ENCODE measurements at places on chromosomes 4 and X. TPM values are rescaled to one million over a fixed set of nuclear protein-coding genes. Genes with fewer than 3 reads are reported as not detected.

GRCh38 chr4:108477527-108478108 lies 142.8 kb upstream of the RPL34 start:
- DNase-seq: no peak

DNA sequence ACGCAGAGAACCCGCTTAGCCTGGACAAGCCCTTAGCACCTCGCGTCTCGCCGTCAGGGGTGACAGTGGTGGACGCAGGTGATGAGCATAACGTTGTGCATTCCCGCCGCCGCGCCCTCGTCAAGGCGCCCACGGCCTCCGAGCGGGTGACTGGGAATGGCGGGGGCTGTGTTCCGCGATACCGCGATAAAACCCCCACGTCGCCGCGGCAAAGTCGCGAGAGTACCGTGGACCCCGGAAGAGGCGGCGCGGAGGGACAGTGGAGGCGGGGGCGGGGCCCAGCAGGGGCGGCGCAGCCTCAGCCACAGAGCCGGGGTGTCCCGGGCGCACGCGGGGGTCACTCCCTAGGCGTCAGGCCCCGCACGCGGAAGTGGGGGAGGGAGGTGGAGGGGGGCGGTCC lies 53.8 kb downstream of the ZFYVE28 start:
- DNase-seq: peak; percentile 64

The ZNF711 gene
- polyA plus RNA-seq: 1.2 TPM

The ATOH1 gene
- polyA plus RNA-seq: not detected

- peak; percentile 58 for DNase-seq
Observed at GRCh38 chrX:96685210-96686099, 813 bp downstream of the DIAPH2 start.

DNA sequence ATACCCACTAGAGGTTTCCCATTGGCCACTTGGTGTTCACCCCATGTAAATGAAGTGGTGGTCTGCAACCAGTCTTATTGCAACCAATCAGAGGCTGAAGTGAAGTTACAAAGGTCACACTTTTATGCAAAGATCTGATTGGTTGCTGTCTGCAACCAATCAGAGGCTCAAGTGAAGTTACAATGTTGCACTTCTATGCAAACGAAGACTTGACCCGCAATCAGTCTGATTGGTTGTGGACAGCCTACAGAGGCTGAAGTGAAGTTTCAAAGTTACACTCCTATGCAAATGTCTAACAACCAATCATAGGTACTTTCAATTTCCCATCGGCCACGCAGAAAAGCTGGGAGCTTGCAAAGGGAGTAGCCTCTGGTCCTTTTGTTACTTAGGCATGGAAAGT lies 22.3 kb upstream of the XPNPEP2 start:
- no peak for DNase-seq

DNA sequence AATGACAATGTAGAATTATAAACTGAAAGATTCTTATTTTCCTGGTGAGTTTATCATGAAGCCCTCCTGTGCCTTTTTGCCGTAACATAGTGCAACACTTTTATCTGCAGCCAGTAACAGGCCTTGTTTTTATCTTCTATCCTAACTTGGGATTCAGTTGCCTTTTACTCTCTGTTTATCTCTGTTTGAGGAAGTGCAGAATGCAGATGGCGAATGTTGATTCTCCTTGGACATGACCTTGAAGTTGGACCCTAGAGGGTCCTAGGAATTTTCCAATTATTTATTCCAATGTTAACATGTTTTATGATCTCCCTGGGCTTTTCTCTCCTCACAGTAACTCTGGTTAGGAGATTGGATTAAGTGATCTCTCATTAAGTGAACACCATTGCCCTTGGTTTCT lies 165.0 kb downstream of the FMR1NB start:
- DNase-seq: no peak

The CT45A3 gene
- not detected for polyA plus RNA-seq

DNA sequence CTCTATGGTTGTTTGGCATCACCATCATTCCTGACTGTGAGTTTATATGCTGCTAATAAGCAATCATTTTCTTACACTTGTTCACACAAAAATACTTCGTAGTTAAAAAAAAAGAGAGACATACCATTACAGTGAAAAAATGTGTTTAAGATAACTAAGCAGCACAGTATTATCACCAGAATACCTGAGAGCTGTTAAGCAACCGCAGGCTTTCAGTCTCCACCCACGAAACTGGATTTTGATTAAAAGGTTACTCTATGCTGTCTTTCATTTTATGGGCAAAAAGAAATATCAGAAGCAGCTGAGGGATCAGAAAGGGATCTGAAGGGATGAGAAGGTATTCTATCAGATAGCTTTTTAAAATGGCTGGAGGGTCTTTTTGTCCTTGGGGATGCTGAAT lies 148.3 kb downstream of the NEK1 start:
- DNase-seq: no peak

The CXCL3 gene
- 77.7 TPM for polyA plus RNA-seq

DNA sequence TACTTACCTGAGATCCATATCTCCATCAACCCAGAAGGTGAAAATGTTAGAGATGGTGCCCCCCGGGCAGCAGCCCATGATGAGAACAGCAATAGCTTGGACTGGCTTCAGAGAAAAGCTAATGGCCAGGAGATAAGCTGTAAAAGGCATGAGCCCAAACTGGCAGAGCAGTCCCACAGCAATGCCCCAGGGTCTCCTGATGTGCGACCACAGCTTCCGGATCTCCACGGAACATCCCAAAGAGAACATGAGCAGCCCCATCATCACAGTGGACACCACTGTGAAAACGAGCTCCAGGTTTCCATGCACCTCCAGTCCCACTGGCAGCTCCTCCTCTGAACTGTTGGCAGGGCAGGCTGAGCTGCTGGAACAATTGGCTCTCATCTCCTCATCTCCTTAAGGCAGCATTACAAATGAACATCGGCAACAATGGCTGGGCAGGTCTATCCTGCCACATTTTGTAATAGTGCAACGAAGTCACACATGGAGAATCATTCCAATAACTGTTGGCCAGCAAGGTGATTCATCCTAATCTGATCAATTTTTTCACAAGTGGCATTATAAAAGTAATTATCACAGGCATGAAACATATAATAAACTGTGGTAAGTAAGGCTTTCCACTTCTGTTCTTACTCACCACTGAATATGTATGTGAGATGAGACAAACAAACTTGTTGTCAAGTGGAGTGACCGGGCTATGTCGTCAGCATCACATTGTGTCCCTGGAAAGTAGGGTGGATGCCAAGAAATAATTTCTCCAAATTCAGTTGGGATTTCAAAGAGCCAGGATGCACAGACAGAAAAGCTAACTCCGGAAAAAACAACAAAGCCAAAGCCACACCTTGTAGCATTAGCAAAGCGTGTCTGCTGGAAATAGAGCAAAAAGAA lies at the start of gene SLC10A6:
TSS of gene SLC10A6 (minus strand) at position 653 of the 888 bp plus-strand sequence. CDS start at position 384, 269 bp downstream.
- DNase-seq: no peak

GRCh38 chrX:7389576-7389975 lies 241.6 kb upstream of the PUDP start:
- DNase-seq: no peak

- DNase-seq: peak; percentile 70
Observed at GRCh38 chr4:113049421-113050370, at the start of gene ANK2. TSS of gene ANK2 (plus strand) at chr4:113049653. CDS start at chr4:113049729, 76 bp downstream.

GRCh38 chr4:102219129-102219528 lies 126.2 kb downstream of the SLC39A8 start:
- no peak for DNase-seq

DNA sequence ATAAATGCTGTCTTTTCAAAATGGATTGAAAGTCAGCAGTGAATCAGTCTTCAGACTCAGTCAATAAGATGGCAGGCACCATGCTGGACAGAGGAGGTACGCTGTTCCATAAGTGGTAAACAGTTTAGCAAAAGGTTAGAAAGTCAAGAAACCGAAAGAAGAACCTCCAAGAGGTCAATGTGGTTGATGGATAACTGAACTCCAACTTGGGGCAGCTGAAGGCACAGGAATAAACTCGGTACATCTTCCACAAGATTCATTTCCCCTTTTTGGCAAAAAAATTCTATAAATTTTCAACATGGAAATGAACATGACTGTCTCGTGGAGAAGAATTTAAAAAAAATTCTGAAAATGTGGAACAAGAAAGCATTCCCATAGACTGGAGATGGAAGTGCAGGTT lies 18.4 kb upstream of the SEL1L3 start:
- no peak for DNase-seq

DNA sequence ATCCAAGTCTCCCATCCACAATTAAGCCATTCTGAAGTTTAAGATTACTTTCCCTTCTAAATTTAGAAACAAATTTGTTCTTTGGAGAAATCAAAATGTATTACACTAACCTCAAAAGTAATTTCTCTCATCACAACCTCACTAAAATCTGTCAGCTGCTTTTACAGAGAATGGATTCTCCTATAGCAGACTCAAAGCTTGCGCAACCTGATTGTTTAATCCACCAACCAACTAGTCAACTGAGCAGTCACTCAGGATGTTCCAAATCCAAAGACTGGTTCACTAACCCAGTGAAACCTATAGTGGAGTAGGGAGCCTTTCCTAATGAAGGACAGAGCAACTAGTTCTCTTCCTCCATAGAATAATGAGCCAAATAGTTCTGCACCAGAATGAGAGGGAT lies 44.3 kb downstream of the RCHY1 start:
- DNase-seq: no peak

- no peak for DNase-seq
Observed at GRCh38 chr4:54567327-54567726, 90.4 kb upstream of the KIT start.

The FGF5 gene
- polyA plus RNA-seq: not detected

GRCh38 chr4:32196950-32197688 lies 1477.0 kb downstream of the PCDH7 start:
- no peak for DNase-seq

- DNase-seq: no peak
Observed at GRCh38 chr4:127852661-127853060, 28.0 kb upstream of the PLK4 start.

- no peak for DNase-seq
Observed at GRCh38 chr4:159014859-159015258, 88.0 kb upstream of the RAPGEF2 start.

The PLAC8 gene
- polyA plus RNA-seq: 53.8 TPM

DNA sequence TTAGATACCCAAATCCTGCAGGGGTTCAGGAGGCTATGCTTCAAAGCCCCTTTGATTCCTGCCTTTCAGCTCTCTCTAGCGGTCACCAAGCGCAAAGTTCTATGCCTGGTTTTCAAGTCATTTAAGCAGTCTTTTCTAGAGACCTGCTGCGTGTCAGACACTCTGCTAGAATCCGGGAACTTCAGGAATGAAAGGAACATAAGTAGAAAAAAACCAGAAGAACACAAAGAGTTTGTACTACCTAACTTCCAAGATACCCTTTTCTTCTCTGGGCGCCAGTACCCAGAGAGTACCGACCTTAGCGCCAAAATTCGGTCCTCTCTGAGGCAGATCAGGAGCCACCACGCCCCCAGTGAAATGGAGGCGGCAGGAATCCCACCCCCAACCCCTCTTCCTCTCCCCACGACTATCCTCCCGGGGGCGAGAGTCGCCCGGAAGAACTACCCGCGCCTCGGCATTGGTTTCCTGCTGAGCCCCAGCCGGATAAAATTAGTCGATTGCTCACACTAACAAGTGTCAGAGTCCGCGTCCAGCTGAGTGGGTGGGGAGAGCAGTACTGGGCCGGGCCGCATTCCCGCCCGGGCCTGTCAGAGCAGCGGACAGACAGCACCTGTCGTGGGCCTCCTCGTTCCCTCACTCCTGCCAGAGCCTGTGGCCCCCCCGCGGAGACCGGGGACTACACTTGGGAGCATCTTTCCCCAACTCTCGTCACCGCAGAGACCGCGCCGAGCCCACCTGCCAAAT lies 78.8 kb downstream of the RLIM start:
- DNase-seq: peak; percentile 80

DNA sequence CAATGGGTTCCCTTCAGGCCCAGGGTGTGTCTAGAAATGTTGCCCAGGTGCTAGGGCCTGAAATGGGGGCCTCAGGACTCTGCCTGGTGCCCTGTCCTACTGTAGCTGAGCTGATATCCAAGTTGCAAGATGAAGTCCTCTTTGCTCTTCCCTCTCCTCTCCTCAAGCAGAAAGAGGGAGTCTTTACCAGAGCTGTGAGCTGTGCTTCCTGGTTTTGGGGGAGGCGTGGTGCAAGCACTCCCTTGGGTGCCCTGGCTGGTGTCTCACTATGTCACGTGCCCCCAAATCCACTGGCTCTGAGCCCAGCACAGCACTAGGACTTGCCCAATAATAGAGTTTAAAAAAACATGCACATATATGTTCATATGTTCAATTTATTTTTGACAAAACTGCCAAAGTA lies 29.3 kb upstream of the CT47A1 start:
- no peak for DNase-seq

The STATH gene
- not detected for polyA plus RNA-seq

The CLGN gene
- polyA plus RNA-seq: 0.87 TPM

- DNase-seq: no peak
Observed at GRCh38 chrX:40145001-40145922, 47.5 kb upstream of the BCOR start.

DNA sequence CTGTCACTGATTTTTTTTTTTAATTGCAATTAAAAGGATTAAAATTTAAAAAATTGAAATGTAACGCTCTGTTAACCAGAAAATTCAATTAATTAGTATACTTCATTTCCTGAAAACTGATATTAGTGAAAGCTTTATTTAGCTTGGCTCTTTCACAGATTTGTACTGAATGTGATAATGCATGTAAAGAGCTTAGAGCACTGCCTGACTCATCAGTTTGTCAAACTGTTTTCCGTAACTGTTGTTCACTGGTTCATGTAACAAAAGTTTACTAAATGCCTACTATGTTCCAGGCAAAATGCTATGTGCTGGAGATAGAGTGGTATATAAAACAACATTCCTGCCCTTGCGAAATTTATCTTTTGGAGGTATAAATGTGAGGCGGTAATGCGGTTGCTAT lies 471.7 kb downstream of the SH2D1A start:
- no peak for DNase-seq

The KIAA1210 gene
- polyA plus RNA-seq: not detected

DNA sequence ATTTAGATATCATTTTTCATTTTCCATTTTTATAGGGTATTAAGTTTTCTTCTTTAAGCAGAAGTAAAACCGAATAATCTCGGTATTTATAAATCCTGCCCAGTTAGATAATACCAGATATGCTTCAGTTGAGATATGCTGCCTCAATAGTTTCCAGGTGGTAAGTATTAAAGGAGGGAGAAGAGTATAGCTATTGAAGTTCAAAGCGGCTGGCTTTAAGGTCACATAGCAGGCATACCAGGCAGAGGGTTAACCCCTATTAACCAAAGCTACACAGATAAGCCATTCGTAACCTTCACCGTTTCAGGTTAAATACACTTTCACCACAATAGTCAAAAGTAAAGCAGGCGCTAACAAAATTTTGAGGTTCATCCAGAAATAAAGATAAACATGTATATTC lies 54.2 kb downstream of the EDNRA start:
- no peak for DNase-seq

GRCh38 chr4:97761445-97762114 lies 381.7 kb downstream of the STPG2 start:
- DNase-seq: no peak

The SPATA18 gene
- 11.7 TPM for polyA plus RNA-seq

The GPC4 gene
- 19.5 TPM for polyA plus RNA-seq

DNA sequence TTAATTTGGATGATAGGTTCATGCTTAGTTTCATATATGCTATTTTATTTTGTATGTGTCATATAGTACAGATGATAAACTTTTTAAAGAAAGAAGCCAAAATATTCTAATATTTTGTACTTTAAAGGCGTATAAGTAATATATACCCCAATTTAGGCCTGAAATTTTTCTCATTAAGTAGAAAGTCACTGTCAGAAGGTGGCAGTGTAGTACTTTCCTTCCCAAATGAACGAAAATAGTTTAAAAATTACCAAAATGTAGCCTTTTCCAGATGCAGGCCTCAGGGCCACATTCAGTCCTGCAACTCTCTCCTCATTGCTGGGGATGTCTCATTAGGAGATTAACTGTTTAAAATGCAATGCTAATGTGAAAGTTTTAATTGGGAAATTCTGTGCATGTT lies 1263.6 kb downstream of the C4orf33 start:
- no peak for DNase-seq
